ENCODE measurements at places on chromosomes 16 and 17.
A peak's percentile ranks its signal among the peaks of the same experiment; 100 is the strongest.

DNA sequence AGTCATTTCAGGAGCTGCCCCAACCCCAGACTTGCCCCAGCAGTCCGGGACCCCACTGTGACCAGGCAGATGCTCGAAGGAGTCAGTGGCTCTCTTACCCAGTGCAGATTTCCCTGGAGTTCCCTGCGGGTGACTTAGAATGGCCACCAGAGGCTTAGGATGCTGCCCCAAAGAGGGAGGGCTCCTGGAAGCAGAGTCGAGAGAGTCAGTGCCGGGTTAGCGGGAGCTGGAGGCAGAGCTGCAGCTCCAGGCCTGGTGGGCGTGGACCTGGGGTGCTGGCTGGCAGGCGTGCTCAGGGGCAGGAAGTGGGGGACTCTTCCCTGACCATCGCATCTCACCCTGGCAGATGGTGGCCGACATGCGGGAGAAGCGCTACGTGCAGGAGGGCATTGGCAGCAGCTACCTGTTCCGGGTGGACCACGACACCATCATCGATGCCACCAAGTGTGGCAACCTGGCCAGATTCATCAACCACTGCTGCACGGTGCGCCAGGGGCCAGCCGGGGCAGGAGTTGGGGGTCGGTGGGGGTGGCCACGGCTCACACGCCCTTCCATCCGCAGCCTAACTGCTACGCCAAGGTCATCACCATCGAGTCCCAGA, 1.6 kb upstream of the HSD3B7 start:
- no peak for DNase-seq

- DNase-seq: no peak
Measured at GRCh38 chr17:17751489-17752088, 70.3 kb downstream of the RAI1 start.

GRCh38 chr16:14345512-14346115, 274.5 kb downstream of the MRTFB start:
- DNase-seq: no peak

DNA sequence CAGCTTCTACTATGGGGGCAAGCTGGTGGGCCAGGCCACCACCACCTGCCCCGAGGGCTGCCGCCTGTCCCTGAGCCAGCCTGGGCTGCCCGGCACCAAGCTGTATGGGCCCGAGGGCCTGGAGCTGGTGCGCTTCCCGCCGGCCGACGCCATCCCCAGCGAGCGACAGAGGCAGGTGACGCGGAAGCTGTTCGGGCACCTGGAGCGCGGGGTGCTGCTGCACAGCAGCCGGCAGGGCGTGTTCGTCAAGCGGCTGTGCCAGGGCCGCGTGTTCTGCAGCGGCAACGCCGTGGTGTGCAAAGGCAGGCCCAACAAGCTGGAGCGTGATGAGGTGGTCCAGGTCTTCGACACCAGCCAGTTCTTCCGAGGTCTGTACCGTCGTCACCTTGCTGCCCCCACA, 19.5 kb downstream of the IRF8 start:
- no peak for DNase-seq

DNA sequence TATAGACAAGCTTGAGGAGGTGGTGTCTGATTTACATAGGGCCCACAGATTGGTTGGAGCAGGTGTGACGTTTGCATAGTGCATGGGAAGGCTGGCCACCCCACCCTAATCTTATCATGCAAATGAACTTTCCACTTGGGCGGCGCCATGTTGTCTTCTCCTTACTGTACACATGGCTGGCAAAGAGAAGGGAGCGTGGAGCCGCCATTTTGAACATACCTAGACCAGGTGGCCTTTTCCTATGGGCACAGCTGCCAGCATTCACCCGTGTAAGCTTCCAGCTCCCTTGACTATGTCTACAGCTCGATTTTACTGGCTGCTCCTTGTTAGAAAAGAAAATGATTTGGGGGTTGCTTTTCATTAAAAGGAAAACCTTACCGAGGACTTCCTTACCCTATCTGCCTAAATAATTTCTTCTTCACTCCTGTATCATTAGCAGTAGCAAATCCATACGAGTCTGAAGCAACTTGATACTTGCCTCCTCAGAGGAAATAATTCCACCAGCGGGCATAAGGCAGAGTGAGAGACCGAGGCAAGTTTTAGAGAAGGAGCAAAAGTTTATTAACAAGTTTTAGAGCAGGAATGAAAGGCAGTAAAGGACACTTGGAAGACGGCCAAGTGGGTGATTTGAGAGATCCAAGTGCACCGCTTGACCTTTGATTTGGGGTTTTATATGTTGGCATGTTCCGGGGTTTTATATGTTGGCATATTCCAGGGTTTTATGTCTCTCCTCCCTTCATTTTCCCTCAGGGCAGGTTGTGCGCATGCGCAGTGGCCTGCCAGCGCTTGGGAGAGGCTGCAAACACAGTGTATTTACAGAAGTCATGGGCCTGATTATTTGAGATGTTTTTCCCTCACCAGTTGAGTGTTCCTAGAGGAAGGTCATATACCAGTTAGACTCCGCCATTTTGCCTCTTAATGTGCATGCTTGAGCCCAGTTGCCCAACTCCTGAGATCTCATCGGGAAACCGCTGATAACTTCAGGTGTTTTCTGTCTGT, 65.7 kb downstream of the MARF1 start:
- DNase-seq: no peak

- DNase-seq: no peak
Measured at GRCh38 chr17:58303971-58304749, 23.4 kb upstream of the MPO start.

- no peak for DNase-seq
Measured at GRCh38 chr17:53270936-53271335, 551.8 kb upstream of the KIF2B start.

- DNase-seq: no peak
Measured at GRCh38 chr16:27511657-27512448, 37.9 kb downstream of the GTF3C1 start.

GRCh38 chr17:7997186-7997585, 5.2 kb upstream of the GUCY2D start:
- DNase-seq: no peak

- no peak for DNase-seq
Measured at GRCh38 chr17:49390548-49391324, 23.9 kb downstream of the PHB1 start.

DNA sequence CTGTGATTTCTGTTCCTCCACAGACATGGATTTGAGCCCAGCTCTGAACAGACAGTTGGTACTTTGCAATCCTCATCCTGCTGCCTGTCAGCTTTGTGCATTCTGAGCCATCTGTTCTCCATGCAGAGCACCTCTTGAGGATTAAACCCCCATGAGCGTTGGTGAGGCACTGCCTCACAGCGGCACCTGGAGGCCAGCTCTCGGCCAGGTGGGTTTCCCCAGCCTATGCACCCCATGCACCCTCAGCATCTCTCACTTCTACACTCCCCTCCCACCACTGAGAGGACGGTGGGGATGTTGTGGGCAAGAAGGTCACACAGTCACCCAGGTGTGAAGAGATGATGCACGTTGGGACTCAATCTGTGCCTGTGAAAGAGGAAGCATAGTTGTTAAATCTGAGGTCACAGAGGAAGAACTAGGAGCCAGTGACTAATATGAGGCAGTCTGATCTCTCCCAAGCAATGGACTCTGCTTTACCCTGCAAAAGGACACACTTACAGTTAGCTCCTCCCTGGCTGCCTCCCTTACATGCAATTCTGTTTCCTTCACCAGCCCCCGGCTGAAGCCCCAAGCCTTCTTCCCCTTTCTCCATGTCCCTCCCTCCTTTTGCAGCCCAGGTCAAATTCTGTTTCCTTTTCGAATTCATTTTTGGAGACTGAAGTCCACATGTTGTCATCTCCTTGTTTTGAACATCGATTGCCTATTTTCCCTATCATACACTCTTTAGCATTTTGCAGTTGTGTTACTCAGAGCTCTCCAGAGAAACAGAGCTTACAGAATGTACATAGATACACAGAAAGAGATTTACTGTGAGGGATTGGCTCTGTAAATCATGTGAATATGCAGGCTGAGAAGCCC, 58.5 kb downstream of the HS3ST3B1 start:
- DNase-seq: no peak

DNA sequence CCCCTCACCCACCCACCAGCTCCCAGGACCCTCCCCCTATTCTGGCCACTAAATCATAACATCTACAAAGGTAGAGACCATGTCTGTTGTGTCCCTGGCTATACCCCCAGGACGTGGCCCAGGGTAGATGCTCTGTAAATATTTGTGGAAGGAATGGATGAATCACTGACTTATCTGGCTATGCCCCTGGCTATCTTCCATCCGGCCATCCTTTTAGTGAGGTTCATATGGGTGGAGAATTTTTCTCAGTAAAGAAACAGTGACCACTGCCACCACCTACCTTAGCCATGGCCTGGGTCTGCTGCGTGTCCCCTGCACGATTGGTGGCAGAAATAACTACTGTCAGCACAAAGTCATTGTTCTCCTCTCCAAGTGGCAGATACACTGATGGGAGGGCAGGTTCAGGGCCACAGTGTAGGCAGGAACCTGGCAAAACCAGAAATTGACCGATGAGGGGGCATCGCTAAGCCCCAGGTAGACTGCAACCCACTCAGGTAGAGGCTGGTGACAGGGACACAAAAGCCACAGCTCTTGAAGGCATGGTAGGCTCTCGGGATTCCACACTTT, 63.1 kb upstream of the BCO1 start:
- DNase-seq: peak; percentile 37

GRCh38 chr16:85717393-85718152, 28.8 kb upstream of the GINS2 start:
- no peak for DNase-seq

DNA sequence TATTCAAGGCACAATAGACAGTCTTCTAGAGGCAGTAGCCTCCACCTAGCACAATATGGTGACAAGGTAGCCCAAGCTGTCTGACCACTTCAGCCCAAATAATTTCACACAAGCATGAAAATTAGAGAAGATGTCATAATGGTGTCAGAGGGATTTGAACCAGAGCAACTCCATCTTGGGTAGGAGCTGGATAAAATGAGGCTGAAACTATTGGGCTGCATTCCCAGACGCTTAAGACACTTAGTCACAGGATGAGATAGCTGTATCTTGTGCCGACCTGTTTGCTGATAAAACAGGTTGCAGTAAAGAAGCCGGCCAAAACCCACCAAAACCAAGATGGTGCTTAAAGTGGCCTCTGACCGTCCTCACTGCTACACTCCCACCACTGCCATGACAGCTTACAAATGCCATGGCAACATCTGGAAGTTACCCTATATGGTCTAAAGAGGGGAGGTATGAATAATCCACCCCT, 192.6 kb downstream of the CPPED1 start:
- DNase-seq: peak; percentile 49

DNA sequence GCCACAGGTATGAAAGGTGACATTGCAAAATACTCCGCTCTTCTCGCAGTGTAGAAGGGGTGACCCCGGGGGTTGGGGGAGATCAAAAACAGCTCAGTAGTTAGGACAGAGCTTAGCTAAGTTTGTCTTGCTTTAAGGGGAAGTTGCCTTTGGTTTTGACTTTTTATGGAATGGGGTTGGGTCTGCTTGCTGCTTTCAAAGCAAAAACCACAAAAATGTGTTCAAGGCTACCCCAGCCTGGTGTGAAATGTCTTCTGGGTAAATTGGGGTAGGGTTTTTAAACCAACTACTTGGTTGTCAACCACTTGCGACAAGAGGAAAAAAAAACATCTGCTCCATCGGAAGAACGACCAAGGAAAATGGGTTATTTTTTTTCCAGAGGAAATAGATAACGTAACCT, 6.2 kb downstream of the FUS start:
- DNase-seq: no peak
